ENCODE measurements at places on chromosomes 7 and 10.

- DNase-seq, result no peak
These were observed 41.6 kb upstream of the RASGEF1A start for GRCh38 chr10:43308515-43308914.

GRCh38 chr7:143953421-143953820 lies 1.2 kb upstream of the OR2F1 start:
- DNase-seq, result no peak

- DNase-seq, result no peak
These were observed 53.0 kb upstream of the AGR3 start for GRCh38 chr7:16934722-16935340.

- no peak for DNase-seq
These were observed 747 bp downstream of the GDI2 start for GRCh38 chr10:5812283-5813090.

- no peak for DNase-seq
These were observed 925 bp downstream of the H2AZ2 start for GRCh38 chr7:44846816-44847508.

- no peak for DNase-seq
These were observed 464.4 kb downstream of the PTPRN2 start for GRCh38 chr7:158123214-158123613.

GRCh38 chr10:87837445-87837844 lies 19.4 kb upstream of the ATAD1 start:
- DNase-seq, result no peak

- no peak for DNase-seq
These were observed 145.8 kb downstream of the CDH23 start for GRCh38 chr10:71542478-71542877.

DNA sequence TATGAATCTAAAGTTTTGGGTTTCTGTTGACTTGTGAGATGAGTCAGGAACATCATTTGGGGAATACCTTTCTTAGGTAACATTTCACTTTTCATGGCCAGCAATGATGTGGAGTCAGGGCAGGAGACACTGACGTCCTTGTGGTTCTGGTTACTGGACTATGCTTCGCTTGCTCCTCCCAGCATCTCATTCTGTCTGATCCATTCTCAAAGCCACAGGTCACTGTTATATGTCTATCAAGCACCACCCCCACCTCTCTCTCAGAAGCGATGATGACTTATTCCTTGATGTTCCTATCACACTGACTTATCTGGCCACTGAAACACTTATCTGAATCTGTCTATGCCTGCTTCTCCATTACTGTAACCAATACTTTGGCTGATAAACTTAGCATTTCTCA lies 51.6 kb downstream of the TES start:
- no peak for DNase-seq

DNA sequence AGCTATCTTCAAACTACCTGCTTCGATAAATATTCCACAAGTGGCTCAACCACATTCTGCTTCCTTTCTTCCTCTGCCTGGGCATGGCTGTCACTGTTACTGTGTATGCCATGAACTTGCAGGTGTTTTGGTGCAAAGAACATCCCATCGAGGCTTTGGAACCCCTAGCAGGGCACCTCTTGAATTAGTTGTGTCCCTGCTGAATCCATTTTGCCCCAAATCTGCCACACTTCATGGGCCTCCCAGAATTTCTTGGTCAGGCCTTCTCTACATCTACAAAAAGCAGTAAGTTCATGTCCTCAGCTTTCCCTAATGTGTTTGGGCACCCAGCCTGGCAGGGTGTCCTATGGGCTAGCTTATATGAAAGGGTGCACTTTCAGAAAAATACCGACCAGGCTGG lies 53.6 kb downstream of the AKR1B1 start:
- no peak for DNase-seq

GRCh38 chr10:12391206-12391605 lies 41.9 kb downstream of the CAMK1D start:
- DNase-seq, result no peak

DNA sequence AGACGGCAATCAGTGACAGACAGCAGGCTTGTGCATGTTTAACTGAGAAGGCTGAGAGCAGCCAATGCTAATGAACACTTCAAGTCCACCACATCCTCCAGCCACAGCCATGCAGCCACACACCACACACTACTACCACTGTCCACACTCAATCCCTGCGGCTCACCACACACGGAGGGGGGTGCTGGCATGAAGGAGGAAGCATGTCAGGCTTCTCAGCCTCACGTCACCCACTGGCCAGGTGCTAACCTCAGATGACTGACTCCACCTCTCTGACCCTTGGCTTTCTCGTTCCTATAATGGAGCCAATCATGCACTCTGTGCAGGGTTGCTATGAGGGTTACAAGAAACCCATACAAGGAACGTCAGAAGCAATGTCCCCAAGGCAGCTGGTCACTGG lies 165.4 kb upstream of the RNF32 start:
- DNase-seq, result no peak

- DNase-seq, result no peak
These were observed 54.1 kb downstream of the DAGLB start for GRCh38 chr7:6393667-6394056.

DNA sequence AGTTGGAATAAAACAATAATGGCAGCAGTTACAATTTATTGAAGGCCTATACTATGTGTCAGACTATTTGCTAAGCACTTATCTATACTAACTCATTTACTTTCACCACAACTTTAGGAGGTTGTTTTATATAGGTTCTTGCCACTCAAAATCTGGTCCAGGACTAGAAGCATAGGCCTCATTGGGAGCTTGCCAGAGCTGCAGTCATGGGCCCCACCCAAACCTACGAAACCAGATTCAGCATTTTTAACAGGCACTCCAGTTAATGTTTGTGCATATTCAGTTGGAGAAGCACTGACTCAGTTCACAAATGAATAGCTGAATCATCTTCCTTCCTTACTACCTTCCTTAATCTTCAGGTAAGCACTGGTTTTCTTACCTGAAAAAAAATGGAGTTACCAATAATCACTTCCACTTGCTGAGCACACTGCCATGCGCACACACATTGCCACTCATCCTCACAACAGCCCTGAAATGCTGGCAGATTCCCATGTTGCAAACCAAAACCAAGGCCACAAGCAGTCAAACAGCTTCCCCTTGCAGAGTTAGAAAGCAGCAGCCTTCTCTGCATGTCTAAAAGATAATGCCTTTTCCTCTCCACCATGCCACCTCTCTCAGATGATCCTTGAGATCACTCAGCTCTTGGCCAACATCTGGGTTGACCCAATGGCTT lies 122.4 kb downstream of the SLC16A9 start:
- no peak for DNase-seq

GRCh38 chr10:9291081-9291480 lies 1236.6 kb downstream of the GATA3 start:
- no peak for DNase-seq

GRCh38 chr7:157739031-157739430 lies 402.2 kb downstream of the DNAJB6 start:
- DNase-seq, result no peak

DNA sequence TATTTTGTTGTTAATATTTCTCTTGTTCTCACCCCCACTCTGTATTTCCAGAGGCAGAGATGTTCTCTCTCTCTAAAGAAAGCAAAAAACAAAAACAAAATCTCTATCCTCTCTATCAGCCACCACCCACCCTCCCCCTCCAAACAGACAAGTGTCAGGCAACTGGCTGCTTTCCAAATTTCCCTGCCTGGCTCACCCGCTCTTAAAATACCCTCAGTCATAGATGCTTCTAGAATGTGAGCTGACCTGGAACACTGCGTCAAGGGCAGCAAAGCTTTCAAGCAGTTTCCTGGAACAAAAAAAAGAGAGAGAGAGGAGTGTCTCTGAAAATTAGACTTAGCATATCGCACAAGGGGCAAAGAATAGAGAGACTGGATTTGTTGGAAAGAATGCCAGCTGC lies 341.0 kb upstream of the ZMIZ1 start:
- DNase-seq, result peak; percentile 61

DNA sequence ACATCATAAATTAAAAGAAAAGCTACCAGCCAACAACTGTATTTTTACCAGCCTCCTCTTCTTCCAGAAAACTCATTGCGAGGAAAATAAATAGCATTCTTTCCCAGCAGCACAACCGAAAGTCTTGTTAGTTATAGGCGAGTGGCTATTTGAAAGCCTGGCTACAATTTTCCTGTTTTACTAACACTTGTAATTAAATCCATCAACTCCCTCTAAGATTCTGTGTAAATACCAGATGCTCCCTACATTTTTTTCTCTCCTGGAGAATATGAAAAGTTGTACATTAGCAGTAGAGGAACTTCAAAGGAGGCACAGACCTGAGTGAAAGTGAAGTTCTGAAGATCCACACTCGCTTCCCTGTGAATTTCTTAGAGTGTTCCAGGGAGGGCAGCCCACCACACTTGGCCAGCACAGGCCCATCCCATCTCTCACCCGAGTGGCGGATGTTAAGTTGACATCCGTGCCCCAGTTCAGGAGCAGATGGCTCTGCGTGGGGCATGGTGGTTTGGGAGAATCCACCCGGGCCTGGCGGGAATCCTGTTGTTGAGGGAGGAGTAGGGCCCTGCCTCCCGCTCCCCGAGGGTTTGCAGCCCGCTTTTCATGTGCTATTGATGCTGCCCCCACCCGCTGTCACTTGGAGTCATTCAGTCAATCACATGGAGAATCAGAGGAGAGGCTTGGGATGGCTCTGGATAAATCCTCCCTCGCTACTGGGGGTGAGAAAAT lies 451.0 kb upstream of the GALNT17 start:
- DNase-seq, result no peak

- no peak for DNase-seq
These were observed 33.5 kb upstream of the IMMP2L start for GRCh38 chr7:111595780-111596179.

GRCh38 chr7:117827862-117828261 lies 45.4 kb downstream of the CTTNBP2 start:
- no peak for DNase-seq

DNA sequence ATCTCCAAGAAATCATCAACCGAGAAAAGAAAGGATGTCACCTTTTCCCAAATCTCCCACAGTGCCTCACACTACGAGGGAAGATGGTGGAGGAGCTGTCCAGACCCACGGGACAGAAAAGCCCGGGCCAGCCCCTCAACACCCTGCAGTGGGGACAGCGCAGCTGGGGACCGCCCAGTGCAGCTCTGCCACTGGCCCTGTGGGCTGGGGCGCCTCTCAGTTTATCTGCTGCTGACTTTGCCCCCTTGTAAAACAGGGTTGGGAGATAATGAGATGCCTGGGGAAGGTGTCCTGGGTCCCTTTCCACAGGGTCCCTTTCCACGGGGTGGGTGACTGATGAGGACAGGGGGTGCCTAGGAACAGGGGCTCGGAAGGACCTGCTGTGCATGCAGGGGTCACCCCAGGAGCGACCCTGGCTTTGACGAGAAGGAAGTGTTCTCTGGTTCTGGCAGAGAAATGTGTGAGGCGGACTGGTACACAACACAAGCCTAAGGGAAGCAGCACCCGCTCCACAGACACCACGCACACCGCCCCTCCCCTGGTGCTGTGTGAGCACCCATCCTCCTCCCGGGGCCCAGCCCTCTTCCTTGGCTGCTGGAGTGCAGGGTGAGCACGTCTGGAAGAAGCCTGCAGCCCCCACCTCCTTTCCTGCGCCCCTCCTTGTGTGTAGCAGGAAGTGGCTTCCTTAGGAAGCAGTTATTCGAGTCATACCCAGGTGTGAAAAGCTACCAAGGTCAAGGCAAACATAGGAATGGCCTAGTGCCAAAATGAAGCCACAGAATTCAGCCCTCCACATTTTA lies 339.9 kb downstream of the DNAJB6 start:
- no peak for DNase-seq

DNA sequence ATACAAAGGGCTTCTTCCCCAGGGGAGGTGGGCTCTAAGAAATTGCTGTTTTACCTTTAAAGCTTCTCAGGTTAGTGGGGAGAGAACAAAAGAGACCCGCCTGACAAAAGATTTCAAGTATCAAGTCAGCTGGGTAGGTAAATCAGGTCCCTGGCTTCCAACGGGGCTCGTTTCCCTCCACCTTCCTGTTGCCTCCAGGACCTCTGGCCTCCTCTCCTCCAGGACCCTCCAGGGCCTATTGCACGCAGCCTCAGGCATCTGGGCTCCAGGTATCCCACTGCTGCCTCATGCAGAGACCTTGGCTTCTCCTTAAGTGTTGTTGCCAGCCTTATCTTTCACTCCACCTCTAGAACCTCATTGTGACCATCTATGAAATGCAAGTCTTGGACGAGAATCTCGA lies 2.9 kb downstream of the BNIP3 start:
- DNase-seq, result no peak

DNA sequence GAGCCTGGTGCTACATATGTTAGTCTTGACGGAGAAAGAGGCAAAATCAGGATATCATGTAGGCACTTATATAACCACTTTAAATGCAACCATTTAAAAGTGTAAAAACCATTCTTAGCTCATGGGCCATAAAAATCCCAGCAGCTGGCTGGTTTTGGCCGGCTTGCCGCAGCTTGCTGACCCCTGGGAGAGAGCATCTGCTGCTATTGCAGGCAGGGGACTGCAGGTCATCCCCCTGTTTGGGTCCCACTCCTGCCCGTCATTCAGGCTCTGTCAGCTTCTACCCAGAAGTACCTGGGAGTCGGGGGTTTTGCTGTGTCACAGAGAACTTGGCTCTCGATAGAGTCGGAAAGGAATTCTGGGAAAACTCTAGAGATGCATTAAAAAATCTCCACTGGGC lies 187.4 kb downstream of the CUX1 start:
- no peak for DNase-seq

DNA sequence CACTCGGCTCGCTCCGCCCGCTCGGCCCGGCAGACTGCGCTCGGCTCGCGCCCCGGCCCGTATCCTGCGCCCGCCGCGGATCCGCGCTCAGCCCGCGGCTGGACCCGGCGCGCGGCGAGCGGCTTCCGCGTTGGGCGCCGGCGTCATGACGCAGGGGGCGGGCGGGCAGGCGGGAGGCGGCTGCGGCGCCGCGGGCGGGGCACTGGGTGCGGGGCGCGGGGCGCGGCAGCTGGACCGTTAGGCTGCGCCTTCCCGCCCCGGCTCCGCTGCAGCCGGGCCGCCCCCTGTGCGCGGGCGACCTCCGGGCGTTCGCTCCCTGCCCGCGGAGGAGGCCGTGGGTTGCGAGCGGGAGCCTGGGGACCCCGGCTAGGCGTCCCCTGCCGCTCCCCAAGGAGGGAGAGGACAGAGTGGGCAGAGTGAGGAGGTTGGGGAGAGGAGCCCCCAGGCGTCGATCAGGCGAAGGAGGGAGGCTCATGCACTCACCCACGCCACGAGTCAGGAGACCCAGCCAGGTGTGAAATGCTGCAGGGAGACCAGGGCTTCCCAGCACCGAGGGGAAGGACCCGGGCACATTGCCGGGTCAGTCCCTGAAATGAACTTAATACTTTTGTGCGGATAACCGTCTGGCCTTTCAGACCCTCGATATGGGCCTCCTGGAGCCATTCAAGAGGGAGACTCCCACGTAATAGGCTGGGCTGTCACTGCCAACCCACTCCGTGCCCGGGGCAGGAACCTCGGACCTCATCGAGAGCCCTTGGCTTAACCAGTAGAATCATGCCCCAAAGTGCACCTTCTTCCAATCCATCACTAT lies at the start of gene PIP4K2A:
PIP4K2A (minus strand) TSS at position 100 of the 811 bp plus-strand sequence. CDS start 252 bp downstream, outside the sequence.
- peak; percentile 25 for DNase-seq

GRCh38 chr7:7654964-7655715 lies 14.6 kb downstream of the UMAD1 start:
- no peak for DNase-seq

GRCh38 chr7:45203936-45204445 lies 46.4 kb downstream of the RAMP3 start:
- DNase-seq, result no peak
